ENCODE measurements at places on chromosomes 12 and 14.

GRCh38 chr12:6224550-6224949 lies 24.4 kb downstream of the CD9 start:
- no peak for DNase-seq

DNA sequence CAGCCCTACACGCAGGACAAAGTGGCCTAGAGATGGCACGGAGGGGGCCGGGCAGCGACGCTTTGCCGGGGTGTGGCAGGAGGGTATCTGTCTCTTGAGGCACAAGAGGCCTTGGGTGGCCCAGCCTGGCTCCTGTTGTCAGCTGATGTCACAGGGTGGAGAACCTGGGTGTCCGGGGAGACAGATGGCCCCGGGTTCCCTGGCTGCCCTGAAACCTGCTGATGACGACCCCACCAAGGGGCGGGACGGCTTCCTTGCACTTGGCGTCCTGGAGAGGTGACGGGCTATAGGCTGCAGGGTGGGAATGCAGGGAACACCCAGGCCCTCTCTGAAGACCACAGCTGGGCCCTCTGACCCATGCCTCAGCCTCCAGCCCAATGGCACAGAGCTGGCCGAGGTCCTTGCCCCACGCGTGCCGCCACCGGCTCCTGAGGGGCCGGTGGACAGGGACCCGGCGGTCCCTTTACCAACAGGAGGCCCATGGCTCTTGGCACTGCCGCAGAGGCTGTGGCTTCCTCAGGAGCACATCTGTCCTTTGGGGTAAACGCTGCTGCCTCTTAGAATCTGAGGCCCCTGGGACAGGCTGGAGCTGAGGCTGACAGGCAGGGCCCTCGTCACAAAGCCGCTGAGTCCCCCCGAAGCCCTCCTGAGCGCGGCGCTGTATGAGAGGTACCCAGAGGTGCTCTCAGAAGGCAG lies 16.4 kb downstream of the TRMT61A start:
- DNase-seq, result no peak

- no peak for DNase-seq
Observed at GRCh38 chr12:31928246-31929026, 30.8 kb upstream of the RESF1 start.

DNA sequence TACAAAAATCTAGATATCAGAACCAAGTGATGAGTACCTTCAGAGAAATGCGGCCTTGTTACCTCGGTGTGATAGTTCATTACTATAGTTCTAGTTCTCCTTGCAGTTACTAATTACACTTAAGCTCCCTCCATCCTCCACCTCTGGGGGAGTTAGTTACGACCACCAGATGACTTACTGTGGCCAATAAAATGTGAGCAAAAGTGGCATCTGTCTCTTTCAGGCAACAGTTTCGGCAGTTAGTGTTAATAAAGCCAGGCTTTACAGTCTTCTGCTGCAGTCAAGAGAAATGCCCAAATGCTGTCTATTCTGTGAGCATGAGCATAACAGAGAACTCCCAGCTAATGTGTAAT lies 6.0 kb downstream of the TXNDC16 start:
- no peak for DNase-seq

GRCh38 chr14:71371711-71372396 lies 464.6 kb downstream of the PCNX1 start:
- no peak for DNase-seq

- DNase-seq, result no peak
Observed at GRCh38 chr12:6337958-6338433, 3.9 kb downstream of the TNFRSF1A start.

- DNase-seq, result no peak
Observed at GRCh38 chr12:121138284-121138683, 5.6 kb downstream of the P2RX7 start.

DNA sequence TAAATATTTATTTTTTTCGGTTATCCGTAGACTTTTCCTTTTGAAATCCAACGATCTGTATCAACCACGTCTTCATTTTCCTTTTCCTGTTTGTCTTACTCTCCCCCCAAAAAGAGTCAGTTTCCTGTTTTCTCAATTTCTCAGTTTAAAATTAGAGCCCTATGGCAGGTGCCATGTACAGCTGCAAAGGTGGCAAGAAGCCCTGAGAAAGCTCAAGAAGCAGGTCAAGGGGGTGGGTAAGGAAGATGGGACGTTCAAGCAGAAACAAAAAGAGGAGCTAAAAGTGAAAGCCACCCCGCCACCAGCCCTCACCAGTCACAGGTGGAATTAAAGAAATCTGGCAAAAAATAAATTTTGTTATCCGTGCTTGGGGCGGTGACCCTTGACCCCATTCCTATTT lies 26.7 kb downstream of the SLC35E3 start:
- no peak for DNase-seq

DNA sequence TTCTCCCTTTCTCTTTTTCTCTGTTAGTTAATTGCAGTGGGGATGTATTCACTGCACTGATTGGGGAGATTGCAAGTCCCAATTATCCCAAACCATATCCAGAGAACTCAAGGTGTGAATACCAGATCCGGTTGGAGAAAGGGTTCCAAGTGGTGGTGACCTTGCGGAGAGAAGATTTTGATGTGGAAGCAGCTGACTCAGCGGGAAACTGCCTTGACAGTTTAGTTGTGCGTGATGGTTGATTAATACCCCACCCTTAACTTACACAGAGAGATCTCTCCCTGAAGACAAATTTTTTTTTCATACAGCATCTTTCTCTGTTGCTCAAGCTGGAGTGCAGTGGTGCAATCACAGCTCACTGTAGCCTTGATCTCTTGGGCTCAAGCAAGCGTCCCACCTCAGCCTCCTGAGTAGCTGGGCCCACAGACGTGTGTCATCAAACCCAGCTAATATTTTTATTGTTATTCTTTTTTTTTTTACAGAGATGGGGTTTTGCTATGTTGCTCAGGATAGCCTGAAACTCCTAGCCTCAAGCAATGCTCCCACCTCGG lies 4.6 kb downstream of the C1S start:
- DNase-seq, result no peak

- no peak for DNase-seq
Observed at GRCh38 chr14:68394118-68394763, 398.6 kb downstream of the ZFP36L1 start.

DNA sequence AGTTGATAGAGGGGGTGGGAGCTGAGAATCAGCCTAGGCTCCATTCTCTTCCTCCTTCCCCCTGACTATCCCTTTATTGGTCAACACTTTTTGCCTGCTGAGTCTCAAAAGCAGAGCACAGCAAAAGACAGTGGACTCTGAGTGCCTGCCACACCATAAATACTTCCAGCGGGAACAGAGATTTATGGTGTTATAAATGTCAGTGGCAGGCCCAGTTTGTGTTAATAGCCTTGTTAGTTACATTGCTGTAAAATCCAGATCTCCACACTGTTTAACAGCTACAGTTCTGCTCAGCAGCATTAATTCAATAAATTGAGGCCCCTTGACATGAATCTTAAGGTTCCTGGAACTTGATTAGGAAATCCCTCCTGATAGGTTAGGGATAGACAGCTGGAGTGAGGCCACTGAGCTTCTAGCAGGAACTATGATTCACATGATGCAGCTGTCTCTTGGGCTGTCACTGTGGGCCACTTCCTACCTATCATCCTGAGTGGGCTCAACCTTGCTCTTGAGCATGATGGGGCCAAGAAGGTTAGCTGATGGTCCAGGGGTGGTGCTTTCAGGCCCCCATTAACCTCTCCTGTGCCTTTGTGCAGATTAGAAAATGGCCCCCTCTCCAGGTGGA lies 295.2 kb upstream of the SRRM4 start:
- no peak for DNase-seq

- no peak for DNase-seq
Observed at GRCh38 chr14:105419195-105420091, at the start of gene MTA1. TSS of gene MTA1 (plus strand) at chr14:105419827. CDS start at chr14:105420036, 209 bp downstream.

DNA sequence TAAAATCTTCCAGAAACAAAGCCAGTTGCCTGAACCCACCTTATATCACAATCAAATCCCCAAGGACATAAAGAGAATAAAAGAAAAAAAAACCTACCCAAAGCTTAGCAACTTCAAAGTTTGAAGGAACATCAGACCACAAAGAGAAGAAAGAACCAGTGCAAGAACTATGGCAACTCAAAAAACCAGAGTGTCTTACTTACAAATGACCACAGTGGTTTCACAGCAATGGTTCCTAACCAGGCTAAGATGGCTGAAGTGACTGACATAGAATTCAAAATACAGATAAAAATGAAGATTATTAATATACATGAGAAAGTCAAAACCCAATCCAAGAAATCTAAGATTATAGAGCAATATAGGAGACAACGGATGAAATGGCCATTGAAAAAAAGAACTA lies 56.7 kb downstream of the APOBEC1 start:
- no peak for DNase-seq

DNA sequence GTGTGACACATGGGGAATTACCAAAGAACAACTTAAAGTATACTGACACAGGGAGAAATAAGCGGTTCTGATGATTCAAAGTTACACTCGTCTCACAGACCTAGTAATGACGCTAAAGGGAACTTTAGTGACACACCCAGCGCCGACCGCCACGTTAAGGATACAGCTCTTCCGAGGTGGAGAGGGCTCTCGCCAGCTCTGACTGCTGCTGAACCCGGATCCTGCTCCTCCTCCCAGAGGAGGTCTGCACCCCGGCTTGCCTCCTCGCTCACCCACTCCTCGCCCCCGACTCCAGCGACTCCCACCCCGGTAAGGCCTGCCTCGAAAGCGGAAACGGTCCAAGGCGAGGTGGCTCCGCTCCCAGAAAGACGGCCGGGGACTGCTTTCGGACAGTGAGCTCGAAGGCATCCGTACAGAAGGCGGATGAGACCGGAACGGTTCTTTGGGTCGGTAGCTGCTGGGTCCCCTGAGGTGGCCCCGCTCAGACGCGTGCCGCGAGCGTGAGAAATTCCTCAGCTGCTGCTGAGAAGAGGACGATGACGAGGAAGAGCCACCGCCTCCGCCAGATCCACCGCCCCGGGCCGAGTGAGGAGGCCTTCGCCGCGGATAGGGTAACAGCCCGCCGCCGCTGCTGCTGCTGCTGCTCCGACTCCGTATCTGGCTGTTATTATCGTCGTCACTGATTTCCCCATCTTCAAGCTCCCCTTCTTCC lies 643 bp downstream of the ZFC3H1 start:
- peak; percentile 60 for DNase-seq

- no peak for DNase-seq
Observed at GRCh38 chr12:70648831-70649230, 11.6 kb upstream of the PTPRB start.

Data from stimulated activated CD8-positive, alpha-beta memory T cell treated with anti-CD3 and anti-CD28 coated beads, Interleukin-15, amount 100 ng/mL, for 4 hours (primary cell).